ENCODE measurements at places on chromosomes 1 and 21.
A peak's percentile ranks its signal among the peaks of the same experiment; 100 is the strongest.

DNA sequence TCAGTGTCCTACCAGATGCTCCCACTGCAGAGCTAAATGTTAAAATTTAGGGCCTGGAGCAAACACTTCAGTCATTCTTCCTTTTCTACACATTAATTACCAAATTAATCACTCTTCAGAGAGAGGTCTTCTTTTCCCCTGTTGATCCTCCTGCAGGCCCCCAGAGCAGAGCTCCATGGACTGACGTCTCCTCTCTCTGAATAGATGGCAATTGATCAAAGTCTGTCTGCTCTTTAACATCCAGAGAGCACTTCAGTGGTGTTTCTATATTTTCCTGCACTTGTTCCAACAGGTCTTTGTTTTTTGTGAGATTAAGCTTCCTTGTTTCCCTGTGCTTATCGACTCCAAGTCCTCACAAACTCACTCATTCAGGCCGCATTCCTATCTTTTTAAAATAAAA, 239.3 kb downstream of the SIPA1L2 start:
- DNase-seq, result no peak

- DNase-seq, result no peak
These were observed 140.5 kb downstream of the IFI44 start for GRCh38 chr1:78790174-78790573.

DNA sequence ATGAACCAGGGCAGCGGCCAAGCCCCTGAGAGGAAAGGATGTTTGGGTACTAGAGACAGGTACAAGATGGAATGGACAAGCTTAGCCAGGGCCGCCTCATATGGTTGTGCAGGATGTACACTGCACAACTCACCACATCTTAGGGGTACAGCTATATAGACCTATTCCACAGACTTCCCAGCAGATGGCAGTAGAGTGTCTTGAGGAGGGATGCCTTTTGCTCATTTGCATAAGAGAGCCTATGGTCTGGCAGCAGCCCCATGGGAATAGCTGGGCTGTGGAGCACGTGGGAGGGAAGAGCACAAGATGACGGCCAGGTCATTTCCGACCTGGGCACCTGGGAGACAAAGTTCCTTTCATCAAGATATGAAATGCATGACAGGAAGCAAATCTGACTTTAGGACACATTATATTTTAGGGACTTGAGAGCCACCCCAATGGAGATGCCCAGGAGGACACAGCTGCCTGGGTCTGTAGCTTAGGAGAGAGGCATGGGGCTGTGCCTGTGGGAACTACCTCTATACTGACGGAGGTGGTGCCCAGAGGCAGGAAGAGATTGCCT, 215.5 kb downstream of the KCNJ6 start:
- DNase-seq, result peak; percentile 88

GRCh38 chr21:29096218-29097015, 23.0 kb upstream of the CCT8 start:
- no peak for DNase-seq

DNA sequence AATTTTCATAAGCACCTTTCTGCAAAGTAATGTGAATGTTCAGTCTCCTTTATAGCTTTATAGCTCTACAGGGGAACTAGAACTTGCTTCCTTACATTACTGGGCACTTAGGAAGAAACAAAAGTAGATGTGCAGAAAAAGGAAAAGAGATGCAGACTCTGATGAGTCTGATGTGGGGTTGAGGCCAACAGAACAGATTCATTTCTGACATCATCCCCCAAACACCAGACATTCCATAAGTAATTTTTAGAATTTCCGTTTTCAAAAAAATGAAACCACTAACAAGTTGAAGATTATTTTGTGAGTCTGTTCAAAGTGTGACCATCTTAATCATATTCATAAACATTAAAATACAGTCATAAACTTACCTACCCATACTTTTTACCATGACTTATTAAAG, 96.0 kb downstream of the NRIP1 start:
- DNase-seq, result no peak

DNA sequence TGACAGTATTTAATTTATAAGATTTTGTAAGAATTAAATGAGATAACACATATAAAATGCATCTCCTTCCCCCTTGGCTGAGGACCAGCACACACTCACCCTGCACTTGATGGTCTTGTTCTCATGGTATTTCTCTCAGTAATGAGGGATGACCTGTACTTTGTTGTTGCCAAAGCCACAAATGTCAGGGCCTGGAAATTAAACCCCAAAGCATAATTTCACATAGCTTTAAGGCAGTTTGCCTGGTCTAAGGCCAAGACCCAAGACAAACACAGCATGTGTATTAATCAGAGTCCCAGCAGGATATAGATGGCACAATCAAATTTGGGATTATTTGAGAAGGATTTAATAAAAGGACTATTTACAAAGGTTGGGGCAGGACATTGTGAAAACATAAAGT, 48.6 kb upstream of the EPS15 start:
- no peak for DNase-seq

- no peak for DNase-seq
These were observed 5.4 kb upstream of the TNFRSF4 start for GRCh38 chr1:1219341-1219740.

- no peak for DNase-seq
These were observed 200.8 kb upstream of the ST6GALNAC5 start for GRCh38 chr1:76666499-76666898.

DNA sequence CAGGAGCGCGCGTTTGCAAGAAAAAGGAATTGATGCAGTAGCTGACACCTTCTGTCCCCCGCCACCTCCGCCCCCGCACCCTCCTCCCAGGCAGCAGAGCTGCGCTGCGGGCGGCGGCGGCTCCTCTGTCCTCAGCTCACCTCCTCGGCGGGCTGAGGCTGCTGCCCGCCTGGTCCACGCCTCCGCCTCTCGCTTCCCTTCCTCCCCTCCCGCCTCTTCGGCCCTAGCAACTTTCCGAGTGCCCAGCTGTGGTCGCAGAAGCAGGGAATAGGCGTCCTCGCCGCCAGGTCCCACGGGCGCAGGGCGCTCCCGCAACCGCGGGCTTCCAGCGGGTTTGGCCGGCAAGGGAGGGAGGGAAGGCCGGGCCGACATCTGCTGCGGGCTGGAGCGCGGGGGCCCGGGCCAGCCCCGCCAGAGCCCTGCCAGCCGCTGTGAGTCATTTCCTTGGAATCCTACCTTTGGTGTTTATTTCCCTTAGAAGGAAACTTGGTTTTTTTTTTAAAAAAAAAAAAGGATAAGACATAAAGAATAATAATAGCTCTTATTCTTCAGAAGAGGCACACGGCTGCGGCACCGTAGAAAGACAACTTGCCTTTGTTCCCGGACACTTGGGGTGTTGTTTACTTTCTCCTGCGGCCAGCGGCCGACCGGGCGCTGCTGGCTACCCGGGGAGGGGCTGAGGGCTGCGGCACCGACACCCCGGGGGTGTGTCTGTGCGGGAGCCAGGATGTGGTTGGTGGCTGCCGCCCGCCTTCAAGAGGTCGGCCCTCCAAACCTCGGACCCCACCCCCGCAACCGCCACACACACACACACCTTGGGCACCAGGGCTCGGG, 1.1 kb downstream of the SERTAD4 start:
- DNase-seq, result peak; percentile 14

GRCh38 chr21:44353191-44353970, at the start of gene TRPM2:
TRPM2 (plus strand) TSS chr21:44353621; CDS start chr21:44353701, 80 bp downstream.
- DNase-seq, result no peak

GRCh38 chr21:25636727-25637126, 2.3 kb upstream of the JAM2 start:
- no peak for DNase-seq

- DNase-seq, result no peak
These were observed 28.6 kb upstream of the PRSS38 start for GRCh38 chr1:227786673-227787512.

DNA sequence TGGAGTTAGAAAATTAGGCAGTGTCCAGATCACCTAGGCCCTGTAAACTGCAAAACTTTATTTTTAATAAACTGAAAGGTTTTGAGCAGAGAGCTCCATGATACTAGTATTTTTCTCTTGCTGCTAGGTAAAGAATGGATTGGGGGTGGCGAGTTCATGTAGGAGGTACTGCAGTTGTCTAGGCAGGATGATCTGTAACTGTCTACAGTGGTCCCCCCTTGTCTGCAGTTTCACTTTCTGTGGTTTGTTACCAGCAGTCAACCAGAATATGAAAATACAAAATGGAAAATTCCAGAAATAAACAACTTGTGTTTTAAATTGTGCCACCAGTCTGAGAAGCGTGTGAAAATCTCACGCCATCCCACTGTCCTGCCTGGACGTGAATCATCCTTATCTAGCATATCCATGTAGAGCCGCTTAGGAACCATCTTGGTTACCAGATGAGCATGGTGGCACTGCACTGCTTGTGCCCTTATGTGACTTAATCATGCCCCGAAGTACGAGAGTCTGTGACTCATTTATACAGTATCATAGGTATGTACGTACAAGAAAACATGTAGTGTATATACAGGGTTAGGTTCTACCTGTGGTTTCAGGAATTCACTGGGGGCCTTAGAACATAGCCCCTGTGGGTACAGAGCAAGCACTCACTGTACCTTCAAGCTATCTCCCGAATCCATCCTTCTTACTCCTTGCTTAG, 94.2 kb downstream of the AHCTF1 start:
- DNase-seq, result no peak

- DNase-seq, result no peak
These were observed 228.1 kb downstream of the AKT3 start for GRCh38 chr1:243621973-243622372.

DNA sequence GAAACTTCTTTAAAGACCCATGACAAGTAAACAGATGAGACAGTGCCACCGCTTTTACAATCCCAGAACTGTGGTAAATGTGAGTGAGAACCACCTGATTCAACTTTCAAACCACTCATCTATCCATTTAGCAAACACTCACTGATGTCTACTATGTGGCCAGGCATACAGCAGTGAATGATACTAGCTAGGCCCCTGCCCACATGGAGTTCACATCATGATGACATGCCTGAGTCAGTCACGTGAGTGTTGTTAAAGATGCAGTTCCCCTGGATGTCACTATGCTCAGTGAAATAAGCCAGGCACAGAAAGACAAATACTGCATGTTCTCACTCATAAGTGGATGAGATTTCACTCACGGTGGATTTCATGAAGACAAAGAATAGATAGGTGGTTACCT, 28.4 kb downstream of the STX6 start:
- no peak for DNase-seq

- no peak for DNase-seq
These were observed 12.6 kb downstream of the CDKN2C start for GRCh38 chr1:50982611-50983010.

GRCh38 chr1:31031330-31032143, 34.0 kb downstream of the PUM1 start:
- DNase-seq, result no peak

DNA sequence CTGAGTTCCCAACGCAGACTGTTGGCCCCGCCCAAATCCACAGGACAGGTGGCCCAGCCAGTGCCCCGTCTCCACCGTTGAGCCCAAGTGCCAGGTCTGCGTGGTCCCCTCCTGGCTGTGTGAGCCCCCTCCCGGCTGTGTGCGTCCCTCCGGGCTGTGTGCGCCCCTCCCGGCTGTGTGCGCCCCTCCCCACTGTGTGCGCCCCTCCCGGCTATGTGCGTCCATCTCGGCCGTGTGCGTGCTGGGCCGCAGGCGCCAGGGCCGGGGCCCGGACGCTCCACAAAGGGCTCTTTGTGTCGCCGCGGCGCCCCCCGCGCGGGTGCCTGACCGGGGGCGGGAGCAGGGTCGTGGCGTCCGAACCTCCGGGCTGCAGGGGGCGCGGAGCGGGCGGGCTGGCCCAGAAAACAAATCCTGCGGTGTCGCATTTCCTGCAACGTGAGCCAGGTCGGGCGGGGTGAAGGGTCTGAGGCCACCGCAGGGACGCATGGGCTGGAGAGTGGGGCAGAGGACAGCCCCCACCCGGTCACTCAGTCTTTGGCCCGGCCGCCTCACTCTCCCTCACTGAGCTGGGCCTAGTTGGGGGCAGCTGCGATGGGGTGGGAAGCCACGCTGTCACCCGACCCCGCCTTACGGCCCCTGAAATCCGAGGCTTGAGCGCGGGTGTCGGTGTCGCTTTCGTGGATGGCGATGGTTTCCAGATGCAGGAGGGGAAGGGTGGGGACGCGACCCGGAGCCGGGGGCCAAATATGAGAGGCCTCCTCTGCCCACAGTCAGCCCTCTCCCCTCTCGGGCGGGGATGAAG, 18.8 kb downstream of the TNFRSF25 start:
- DNase-seq, result no peak

DNA sequence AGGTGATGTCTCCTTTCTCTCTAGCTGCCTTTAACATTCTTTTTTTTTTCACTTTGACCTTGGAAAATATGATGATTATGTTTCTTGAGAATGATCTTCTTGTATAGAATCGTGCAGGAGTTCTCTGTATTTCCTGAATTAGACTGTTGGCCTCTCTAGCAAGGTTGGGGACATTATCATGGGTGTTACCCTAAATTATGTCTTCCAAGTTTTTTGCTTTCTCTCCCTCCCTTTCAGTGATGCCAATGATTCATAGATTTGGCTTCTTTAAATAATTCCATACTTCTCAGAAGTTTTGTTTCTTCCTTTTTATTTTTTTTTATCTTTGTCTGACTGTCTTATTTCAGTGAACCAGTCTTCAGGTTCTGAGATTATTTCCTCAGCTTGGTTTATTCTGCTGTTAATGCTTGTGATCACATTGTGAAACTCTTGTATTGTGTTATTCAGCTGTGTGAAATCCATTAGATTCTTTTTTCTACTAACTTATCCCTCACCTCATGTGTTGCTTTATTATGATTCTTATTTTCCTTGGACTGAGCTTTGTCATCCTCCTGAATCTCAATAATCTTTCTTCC, 268.4 kb upstream of the NRIP1 start:
- no peak for DNase-seq

- no peak for DNase-seq
These were observed 41.7 kb downstream of the RNF2 start for GRCh38 chr1:185087101-185087500.

DNA sequence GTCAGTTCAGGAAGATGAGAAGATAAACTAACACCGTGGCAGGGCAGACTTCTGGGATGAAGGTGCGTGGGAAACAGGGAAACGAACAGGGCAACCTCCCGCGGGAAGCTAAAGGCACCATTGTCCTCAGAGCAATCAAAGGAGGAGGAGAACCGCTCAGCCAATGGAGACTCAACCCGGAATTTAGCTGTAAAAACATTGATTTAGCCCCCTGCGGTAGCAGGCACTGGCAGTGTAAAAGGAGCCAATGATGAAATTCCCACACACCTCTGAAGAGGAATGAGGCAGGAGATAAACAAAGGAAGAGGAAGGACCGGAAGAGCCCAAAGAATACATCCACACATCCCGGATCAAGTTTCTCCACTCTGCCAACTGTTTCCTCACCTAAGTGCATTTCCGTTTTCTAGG, 19.5 kb downstream of the HLCS start:
- no peak for DNase-seq

DNA sequence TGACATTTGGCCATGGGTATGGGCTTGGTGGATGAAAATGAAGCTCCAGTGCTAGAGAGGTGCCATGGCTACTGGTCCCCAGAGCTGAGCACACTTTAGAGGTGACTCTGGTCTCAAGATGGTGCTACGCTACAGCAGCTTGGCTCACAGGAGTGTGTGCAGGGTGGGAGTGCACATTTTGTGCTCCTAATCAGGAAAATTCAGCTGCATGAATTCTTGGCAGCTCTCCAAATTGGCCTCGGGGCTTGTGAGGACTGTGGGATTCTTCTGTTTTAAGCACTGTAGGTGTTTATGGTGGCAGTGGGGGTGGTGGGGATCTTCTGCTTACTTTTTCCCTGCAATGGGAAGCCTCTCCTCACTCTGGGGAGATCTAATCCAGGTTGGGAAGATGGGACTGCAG, 17.3 kb upstream of the TIPRL start:
- DNase-seq, result no peak

GRCh38 chr1:64892576-64893573, 73.5 kb downstream of the JAK1 start:
- DNase-seq, result no peak

Data from DMS 273 treated with DMSO at 0.1 percent for 48 hours (cell line).